ENCODE measurements at places on chromosomes 3 and 15. TPM values are rescaled to one million over a fixed set of nuclear protein-coding genes. Genes with fewer than 3 reads are reported as not detected.

DNA sequence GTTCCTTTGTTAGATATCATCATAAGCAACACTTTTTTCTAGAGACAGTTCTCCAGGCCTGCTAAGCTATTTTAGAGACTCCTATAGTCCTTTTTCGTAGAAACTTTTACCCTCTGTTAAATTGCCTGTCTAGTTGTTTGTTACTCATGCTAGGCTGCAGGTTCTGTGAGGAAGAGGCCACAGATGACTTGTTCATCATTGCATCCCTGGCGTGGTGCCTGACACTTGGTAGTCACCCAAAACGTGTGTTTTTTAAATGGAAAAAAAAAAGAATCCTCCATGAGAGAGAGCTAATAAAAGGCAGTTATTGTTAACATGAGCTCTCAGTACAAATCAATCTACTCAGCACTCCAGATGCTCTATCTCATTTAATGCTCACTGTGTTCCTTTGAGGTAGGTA is 35.1 kb downstream of the CCDC54 start:
- H3K27me3 ChIP-seq: no peaks in the 10 kb centered on the region
- no peak overlapping the region for H3K4me3 ChIP-seq
- H3K36me3 ChIP-seq: peaks cover 10% of the 10 kb centered on the region
- H3K4me1 ChIP-seq: peaks cover 46% of the 10 kb centered on the region
- peak overlapping the region; percentile 53 for H3K27ac ChIP-seq

- DNase-seq: no peak
- H3K27me3 ChIP-seq: peaks cover 13% of the 10 kb centered on the region
- H3K4me1 ChIP-seq: no peaks in the 10 kb centered on the region
- no peaks in the 10 kb centered on the region for H3K36me3 ChIP-seq
- H3K27ac ChIP-seq: no peak overlapping the region
- H3K4me3 ChIP-seq: no peak overlapping the region
Observed at GRCh38 chr15:45326280-45326679, 52.1 kb downstream of the GATM start.

IMPG2 gene
- 0.06 TPM for total RNA-seq

MKRN2OS gene
- not detected for total RNA-seq

GRCh38 chr3:126340596-126340942 is 16.6 kb downstream of the KLF15 start:
- H3K36me3 ChIP-seq: no peaks in the 10 kb centered on the region
- DNase-seq: no peak
- H3K27me3 ChIP-seq: peaks cover 22% of the 10 kb centered on the region
- H3K4me1 ChIP-seq: no peaks in the 10 kb centered on the region
- no peak overlapping the region for H3K27ac ChIP-seq

RPL4 gene
- 2,947 TPM for total RNA-seq

DNA sequence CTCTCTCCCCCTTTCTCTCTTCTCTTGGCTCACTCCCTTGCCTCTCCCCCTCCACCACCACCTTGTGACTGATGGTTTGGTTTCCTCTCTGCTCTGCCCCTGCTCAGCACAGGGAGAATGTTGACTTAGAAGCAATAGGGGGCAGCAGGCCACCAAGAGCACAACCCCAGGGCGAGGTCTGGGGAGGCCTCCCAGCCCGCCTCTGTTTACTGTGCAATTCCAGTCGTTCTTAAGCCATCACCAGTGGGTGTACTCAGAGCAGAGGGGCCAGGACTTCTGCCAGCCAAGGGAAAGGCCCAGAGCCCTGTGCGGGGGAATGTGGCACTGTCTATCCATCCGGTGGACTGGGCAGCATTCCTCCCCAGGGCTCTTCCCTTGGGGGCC is 5.7 kb upstream of the APEH start:
- DNase-seq: no peak
- H3K27me3 ChIP-seq: peaks cover 2% of the 10 kb centered on the region
- no peak overlapping the region for H3K27ac ChIP-seq
- H3K4me3 ChIP-seq: no peak overlapping the region
- H3K36me3 ChIP-seq: no peaks in the 10 kb centered on the region

BNC1 gene
- total RNA-seq: 8.1 TPM

DNA sequence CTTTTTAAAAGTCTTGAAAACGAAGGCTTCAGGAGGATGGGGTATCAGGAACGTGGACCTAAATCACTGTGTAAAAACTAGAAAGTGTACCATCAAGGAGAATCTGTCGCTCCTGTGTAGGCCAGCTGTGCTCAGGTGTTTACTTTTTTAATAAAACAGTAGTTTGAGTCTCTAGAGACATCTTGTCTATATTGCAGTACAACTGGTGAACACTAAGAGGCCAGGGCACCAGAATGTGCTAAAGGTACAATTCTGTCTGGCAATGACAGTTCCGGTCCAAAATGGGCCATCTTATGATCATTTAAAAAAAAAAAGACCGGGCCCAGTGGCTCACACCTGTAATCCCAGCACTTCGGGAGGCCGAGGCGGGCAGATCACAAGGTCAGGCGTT is 61.8 kb upstream of the MCF2L2 start:
- H3K27me3 ChIP-seq: peaks cover 19% of the 10 kb centered on the region
- no peaks in the 10 kb centered on the region for H3K36me3 ChIP-seq
- no peak for DNase-seq
- no peak overlapping the region for H3K4me3 ChIP-seq

LDHAL6B gene
- not detected for total RNA-seq

SCN5A gene
- total RNA-seq: not detected

SHC4 gene
- total RNA-seq: 2.3 TPM

HACL1 gene
- 18.6 TPM for total RNA-seq

DNA sequence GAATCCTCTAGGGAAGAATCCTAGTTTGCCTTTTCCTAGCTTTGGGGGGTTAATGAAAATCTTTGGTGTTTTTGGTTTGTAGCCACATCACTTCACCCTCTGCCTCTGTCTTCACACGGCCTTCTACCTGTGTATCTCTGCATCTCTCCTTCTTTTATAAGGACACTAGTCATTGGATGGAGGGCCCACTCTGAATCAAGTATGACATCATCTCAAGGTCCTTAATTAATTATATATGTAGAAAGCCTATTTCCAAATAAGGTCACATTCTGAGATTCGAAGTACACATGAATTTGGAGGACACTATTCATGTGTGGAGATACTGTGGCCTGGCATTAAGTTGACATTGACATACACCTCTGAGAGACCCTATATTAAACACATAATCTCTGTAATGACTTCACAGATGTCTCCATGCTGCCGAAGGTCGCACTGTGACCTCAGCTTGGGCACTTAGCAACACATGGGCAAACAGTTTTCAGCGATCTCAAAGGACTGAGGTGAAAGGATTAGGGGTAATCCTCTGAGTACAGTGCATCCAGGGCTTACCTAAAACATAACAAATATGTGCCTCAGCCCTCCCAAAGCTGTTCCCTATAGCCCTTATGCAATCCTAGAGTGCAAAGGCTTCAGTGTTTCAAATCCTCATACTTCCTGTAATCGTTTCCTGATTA is 446.0 kb downstream of the FGF12 start:
- no peaks in the 10 kb centered on the region for H3K36me3 ChIP-seq
- H3K27ac ChIP-seq: no peak overlapping the region
- no peak for DNase-seq
- no peaks in the 10 kb centered on the region for H3K27me3 ChIP-seq
- no peaks in the 10 kb centered on the region for H3K4me1 ChIP-seq

DNA sequence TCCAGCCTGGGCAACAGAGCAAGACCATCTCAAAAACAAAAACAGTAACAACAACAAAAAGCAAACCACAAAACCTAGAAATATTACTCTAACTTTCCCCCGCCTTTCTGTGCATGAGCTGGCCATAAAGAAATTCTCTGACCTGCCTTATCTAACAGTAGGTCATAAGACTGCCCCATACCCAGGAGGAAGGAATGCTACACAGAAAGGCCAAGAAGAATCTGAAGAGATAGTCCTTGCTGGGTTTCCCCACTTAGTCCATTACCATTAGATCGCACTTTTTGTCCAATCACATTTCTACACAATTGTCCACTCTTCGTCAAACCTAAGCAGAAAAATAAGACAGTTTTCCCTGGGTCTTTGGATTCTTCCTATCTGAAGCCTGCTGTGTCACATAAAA is 23.5 kb downstream of the CIAO2A start:
- peaks cover 49% of the 10 kb centered on the region for H3K4me1 ChIP-seq
- H3K4me3 ChIP-seq: no peak overlapping the region
- DNase-seq: no peak
- no peaks in the 10 kb centered on the region for H3K27me3 ChIP-seq
- peaks cover 22% of the 10 kb centered on the region for H3K36me3 ChIP-seq
- H3K27ac ChIP-seq: peak overlapping the region; percentile 9

DNA sequence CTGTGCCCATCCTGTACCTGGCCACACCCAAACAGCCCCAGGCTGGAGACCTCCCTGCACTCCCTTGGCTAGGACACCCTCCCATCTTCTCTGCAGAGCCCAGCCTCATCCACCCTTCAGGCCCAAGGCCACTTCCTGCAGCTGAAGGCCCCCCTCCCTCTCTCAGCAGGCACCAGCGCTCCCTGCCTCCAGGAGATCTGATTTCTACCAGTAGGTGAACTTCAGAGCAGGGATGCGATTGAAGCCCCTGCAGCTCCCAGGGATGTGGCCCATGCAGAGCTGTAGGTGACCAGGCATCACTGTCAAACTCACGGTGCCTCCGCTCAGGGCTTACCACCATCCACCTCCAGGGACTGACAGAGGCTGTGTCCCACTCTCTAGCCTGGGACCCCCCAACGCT is 96.3 kb downstream of the NUP210 start:
- no peak for DNase-seq
- H3K36me3 ChIP-seq: no peaks in the 10 kb centered on the region
- H3K27me3 ChIP-seq: peaks cover 44% of the 10 kb centered on the region

DNA sequence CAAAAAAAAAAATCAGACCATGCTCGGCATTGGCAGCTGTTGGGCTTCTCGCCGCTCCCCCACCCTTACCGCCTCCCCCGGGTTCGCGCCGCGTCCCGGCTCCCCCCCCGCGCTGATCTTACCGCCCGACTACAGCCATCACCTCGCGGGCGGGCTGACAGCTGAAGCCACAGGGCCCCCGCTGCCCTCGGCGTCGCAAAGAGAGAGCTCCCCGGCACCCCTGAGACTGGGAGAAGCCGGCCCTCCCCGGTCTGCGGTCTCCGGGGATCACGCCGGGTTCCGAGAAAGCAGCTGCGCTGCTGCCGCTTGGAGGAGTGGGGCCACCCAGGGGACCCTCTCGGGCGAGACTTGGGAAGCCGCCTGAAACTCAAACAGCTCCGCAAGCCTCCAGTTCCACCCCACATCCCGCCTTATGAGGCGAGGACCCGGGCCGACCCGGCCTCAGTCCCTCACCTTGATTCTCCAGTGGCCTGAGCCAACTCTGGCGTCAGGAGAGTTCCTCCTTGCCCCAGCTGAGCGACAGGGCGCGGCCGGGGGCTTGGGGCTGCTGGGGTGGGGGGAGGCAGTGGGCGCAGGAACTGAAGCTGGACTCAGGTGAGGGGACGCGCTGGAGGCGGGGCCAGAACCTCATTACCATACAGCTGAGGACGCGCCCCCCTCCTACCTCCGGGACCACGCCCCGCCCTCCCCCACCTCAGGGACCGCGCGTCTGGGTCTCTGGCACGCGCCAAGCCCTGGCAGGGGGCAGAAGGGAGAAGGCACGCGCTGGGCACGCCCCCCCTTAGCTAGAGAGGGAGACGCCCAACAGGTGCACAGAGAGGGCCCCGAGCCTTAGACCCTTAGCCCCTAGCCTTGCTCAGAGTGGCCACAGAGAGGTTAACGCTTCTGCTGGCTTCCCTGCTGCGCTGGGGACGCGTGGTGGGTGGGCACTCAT is 1.0 kb upstream of the DLL4 start:
- peaks cover 25% of the 10 kb centered on the region for H3K4me1 ChIP-seq
- DNase-seq: no peak
- H3K4me3 ChIP-seq: peak overlapping the region; percentile 57
- H3K27ac ChIP-seq: no peak overlapping the region

GRCh38 chr3:186162221-186162620 is 53.3 kb upstream of the ETV5 start:
- no peak for DNase-seq
- no peak overlapping the region for H3K4me3 ChIP-seq
- no peak overlapping the region for H3K27ac ChIP-seq
- H3K36me3 ChIP-seq: no peaks in the 10 kb centered on the region

- no peak overlapping the region for H3K27ac ChIP-seq
- H3K4me1 ChIP-seq: no peaks in the 10 kb centered on the region
- 0 out of 2 replicates have a peak, but pooled peaks cover 4% of the 10 kb centered on the region for H3K36me3 ChIP-seq
- no peak overlapping the region for H3K4me3 ChIP-seq
Observed at GRCh38 chr3:72537448-72537847, 310.8 kb downstream of the SHQ1 start.

- DNase-seq: no peak
- H3K4me1 ChIP-seq: no peaks in the 10 kb centered on the region
- no peaks in the 10 kb centered on the region for H3K27me3 ChIP-seq
- H3K36me3 ChIP-seq: no peaks in the 10 kb centered on the region
- no peak overlapping the region for H3K27ac ChIP-seq
- H3K4me3 ChIP-seq: no peak overlapping the region
Observed at GRCh38 chr3:86228101-86228500, 762.8 kb downstream of the VGLL3 start.

- no peaks in the 10 kb centered on the region for H3K27me3 ChIP-seq
- H3K36me3 ChIP-seq: peaks cover 5% of the 10 kb centered on the region
- no peaks in the 10 kb centered on the region for H3K4me1 ChIP-seq
- no peak overlapping the region for H3K27ac ChIP-seq
- DNase-seq: no peak
Observed at GRCh38 chr3:140143367-140144069, 208.5 kb downstream of the CLSTN2 start.

DNA sequence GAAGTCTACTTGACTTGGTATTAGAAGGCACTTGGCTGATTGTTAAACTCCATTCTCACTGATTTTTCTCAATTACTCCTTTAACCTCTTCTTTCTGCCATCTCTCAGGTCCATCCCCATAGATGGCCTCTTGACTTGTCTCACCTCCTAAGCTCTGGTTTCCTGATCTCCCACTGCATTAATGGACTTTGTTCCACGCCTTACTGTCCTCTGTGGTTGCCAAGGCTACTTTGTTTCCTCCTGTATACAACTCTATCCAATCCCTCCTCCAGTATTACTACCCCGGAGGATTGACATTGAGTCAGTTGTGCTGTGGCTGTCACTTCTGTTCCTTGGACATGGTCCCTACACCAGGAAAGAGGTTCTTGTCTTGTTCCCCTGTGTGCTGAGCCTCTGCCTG is 10.6 kb upstream of the GLCE start:
- peaks cover 14% of the 10 kb centered on the region for H3K4me1 ChIP-seq
- peaks cover 4% of the 10 kb centered on the region for H3K36me3 ChIP-seq
- no peak for DNase-seq
- no peak overlapping the region for H3K27ac ChIP-seq

- H3K4me1 ChIP-seq: no peaks in the 10 kb centered on the region
- DNase-seq: no peak
- H3K27ac ChIP-seq: no peak overlapping the region
- H3K4me3 ChIP-seq: no peak overlapping the region
Observed at GRCh38 chr3:3353153-3353552, 173.7 kb upstream of the CRBN start.

GRCh38 chr3:134646086-134646485 is 4.7 kb downstream of the KY start:
- H3K4me3 ChIP-seq: no peak overlapping the region
- H3K36me3 ChIP-seq: no peaks in the 10 kb centered on the region
- H3K4me1 ChIP-seq: no peaks in the 10 kb centered on the region
- no peak overlapping the region for H3K27ac ChIP-seq
